Myometrial cell (primary cell): ENCODE measurements at places on chromosomes 2 and 18. TPM values are rescaled to one million over a fixed set of nuclear protein-coding genes. Genes with fewer than 3 reads are reported as not detected.

INHBB gene
- total RNA-seq = not detected in 2 replicates

SIX2 gene
- not detected in 2 replicates for total RNA-seq

LONRF2 gene
- total RNA-seq = 0.29 and 0.53 TPM in 2 replicates

CRYGB gene
- not detected in 2 replicates for total RNA-seq

CHRNA1 gene
- not detected in 2 replicates for total RNA-seq

FAM228B gene
- 3.7 and 11.3 TPM in 2 replicates for total RNA-seq

SP5 gene
- total RNA-seq = not detected in 2 replicates

PLEK gene
- under 0.01 TPM in 1 of 2 replicates, not detected in the other for total RNA-seq

RNF152 gene
- 2.1 and 4.3 TPM in 2 replicates for total RNA-seq

ERLEC1 gene
- 100 and 110 TPM in 2 replicates for total RNA-seq

OTX1 gene
- total RNA-seq = not detected in 2 replicates

ANTXR1 gene
- total RNA-seq = 43.8 and 45.2 TPM in 2 replicates

CPO gene
- total RNA-seq = not detected in 2 replicates

CHRNG gene
- total RNA-seq = not detected in 2 replicates

FSIP2 gene
- under 0.01 TPM in 1 of 2 replicates, not detected in the other for total RNA-seq

NETO1 gene
- total RNA-seq = 0.18 and 0.29 TPM in 2 replicates

TRIM54 gene
- total RNA-seq = under 0.01 TPM in 1 of 2 replicates, not detected in the other
